COR-L47 (cell line): ENCODE measurements at places on chromosomes 5 and 9.

GRCh38 chr9:111900858-111901612 lies 4.4 kb downstream of the UGCG start:
- DNase-seq: no peak

DNA sequence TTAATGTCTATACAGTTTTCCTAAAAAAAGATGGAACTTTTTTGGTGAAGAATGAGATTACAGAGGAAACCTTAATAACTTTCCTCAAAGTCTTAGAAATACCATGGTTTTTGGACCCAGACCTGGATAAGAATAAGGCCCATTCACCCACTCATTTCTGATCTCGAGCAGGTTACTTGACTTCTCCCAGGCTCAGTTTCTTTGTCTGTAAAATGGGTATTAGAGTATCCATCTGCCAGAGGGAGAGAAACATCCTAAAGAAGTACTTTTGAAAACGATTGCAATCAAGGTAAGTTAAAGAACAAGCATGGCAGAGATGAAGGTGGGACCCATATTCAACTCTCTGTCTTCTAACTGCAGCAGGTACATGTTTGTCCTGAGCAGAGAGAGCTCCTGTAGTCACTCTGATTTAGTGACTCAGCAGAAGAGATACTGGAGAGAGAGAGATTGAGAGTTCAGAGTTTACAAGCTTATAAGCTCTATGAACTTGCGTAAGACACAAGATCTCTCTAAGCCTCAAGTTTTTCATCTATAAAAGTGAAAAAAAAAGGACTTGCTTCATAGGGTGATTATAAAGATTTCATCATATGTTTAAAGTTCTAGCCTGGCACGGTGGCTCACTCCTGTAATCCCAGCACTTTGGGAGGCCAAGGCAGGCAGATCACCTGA lies 379.4 kb upstream of the SGCD start:
- DNase-seq: no peak

DNA sequence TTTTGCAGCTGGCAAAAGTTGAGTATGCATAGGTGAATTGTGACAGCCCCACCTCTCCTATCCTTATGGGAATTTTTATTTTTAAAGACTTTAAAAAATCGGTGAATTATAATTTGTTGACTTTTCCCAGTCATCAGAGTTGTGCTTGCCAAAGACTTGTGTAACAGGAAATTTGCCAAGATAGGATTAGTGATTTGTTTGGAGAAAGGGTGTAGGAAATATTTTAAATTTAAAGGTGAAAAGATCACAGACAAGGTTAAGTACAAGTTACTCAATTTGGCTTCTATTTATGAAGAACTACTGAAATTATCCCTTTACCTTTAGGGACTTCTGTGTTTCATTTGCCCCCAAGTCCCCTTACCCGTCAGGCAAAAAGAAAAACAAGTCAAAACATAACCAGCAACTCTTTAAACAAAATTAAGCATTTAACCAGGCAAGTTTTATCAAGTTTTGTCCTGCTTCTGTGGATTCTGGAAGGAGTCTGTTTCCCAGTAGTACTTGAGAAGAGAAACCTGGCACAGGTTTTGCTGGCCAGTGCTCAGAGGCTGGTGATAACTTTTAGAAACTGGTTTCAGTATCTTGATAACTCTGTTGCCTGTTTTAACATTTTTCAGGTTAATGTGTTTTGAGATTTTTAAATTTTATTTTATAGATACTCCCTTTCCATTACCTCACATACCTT lies 285.4 kb downstream of the MAST4 start:
- no peak for DNase-seq

DNA sequence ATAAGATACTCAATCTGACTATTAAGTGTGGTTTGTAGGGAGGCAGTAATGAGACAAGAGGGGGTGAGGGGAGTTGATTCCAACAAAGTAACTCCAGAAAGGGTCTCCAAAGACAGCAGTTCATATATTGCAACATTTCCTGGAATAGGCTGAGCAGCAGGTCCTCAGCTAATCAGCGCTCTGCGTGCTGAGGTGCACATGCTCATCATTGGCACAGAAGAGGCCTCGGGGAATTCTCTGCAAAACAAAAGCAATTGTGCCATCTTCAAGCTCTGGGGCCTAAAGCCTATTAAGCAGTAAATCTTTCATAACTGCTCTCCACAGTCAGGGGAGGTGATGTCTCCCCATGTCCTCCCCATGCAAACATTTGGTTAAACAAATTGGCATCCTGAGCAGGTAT lies 357.3 kb downstream of the SPOCK1 start:
- DNase-seq: no peak

GRCh38 chr9:129852579-129852978 lies 17.3 kb downstream of the USP20 start:
- no peak for DNase-seq

- DNase-seq: peak; percentile 8
Measured at GRCh38 chr5:179060116-179061008, at the start of gene ZNF354C. Gene ZNF354C, plus strand, starts transcription at chr5:179060373. Its CDS starts 1,696 bp downstream, at chr5:179062069.

- peak; percentile 83 for DNase-seq
Measured at GRCh38 chr9:7656636-7657035, 142.9 kb downstream of the DMAC1 start.

DNA sequence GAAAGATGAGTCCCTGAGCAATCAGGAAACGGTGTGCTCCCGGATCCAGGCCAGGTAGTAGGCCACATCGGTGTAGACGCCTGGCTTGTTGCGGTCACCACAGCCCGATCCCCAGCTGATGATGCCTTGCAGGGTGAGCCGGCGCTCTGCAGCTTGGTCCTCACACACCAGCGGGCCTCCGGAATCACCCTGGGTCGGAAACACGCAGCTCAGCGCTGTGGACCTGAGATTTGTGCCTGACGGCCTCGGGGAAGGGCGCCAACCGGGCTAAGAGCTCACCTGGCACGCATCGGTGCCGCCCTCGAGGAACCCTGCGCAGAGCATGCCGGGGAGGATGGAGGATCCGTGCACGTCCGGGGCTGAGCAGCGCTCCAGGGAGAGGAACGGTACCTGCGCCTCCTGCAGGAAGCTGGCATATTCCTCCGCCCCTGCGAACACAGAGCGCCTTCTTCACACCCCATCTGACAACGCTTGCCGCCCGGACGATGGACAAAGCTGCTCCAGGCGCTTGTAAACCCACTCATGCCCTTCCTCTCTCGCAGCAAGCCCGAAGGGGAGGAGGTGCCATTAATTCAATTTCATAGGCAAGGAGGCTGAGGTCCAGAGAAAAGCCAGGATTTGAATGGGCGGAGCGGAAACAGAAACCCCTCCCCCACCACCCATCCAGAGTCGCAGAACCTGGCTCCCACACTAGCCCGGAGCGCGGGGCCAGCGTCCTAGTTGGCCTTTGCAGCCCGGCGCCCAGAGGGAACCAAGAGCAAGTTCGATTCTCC lies 2.0 kb upstream of the PFN3 start:
- peak; percentile 89 for DNase-seq

DNA sequence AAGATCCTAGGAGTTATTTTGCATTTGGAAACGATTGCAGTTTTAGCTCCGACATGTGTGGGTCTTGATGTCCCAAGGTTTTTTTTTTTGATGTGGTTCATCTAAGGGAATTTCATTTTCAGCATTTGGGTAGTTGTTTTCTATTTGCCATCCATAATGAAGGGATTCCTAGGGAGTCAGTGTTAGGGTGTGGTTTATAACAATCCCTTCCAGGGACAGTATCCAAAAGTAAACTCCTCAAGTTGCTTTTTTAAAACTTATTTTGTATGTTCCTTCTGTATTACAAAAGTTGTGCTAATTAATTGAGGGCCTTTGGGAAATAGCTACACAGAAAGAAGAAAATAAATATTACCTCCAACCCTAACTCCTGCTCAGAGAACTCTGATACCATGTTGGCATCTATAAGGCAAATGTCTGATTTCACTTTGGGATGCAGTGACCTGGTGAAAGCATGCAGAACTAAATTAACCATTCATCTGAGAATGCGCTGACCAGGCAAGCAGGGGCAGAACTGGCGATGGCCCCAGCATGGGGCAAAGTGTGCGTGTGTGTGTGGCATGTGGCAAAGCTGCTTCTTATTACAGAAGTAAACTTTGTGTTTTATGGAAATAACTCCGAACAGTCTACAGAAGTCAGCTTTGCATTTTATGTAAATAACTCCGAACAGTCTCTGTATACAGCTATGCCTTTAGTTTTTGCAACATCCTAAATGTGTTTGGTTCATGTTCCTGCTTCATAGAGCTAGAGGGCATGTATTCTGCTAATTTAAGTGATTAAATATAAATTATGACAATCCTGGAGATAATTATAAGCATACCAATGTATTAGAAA lies 237.2 kb downstream of the TRPM3 start:
- DNase-seq: no peak
